CD8-positive, alpha-beta memory T cell (primary cell): ENCODE measurements at places on chromosomes 7 and 10. TPM values are rescaled to one million over a fixed set of nuclear protein-coding genes. Genes with fewer than 3 reads are reported as not detected.
A peak's percentile ranks its signal among the peaks of the same experiment; 100 is the strongest.

DNA sequence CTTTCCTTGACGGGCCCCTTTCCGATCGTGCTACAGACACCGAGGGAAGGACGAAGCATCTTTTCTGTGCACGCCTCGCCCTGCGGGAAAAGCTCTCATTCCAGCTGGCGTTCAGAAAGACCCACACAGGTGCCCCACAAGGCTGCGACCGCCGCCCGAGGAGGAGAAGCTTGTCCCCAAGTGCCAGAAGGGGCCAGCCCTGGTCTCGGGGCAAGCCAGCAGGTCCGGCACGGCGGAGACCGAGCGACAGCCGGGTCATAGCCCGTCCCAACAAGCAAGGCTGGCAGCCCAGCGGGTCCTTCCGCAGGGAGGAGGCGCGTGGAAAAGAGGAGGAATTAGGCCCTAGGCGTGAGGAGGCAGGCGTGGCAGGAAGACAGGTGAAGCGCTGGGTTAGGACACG is 62.7 kb downstream of the TNRC18 start:
- no peak for DNase-seq

DNA sequence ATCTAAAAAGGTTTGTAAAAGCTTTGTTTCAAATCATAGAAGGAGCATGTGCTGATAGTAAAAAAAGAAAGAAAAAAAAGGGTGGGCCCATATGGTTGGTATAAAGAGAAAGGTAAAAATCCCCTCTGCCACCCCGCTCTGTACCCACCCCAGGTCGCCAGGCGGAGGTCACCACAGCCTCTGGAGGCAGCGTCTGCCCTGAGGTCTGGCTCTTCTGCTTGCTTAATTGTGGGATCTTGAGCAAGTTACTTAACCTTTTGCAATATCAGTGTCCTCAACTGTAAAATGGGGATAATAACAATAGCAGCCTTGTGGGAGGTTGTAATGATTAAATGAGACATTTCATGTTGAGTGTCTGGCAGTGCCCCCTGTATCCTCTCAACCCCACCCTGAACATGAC is 10.7 kb upstream of the PCBD1 start:
- DNase-seq: no peak

DNA sequence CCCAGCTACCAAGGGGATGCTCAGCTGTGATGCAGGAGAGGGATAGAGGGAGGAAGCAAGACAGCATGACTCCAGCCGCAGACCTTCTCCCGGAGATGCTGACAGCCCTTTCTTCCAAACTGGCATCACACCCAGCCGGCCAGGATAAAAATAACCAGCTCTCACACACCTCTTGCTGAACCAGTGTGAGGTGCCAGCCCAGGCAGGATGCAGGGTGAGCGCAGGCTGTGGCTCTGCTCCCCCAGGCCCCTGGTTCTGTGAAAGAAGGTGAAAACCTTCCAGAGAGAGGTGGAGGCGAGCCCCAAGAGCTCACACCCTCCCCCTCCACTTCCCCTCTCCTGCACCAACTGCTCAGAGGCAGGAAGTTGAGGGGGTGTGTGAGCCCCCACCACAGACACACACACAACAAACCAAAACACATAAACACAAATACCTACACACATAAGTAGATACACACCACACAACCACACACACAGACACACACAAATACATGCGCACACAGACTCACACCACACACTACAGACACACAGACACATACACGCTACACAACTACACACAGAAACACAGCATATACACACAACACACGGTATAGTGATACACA is 4.0 kb downstream of the GPR15LG start:
- peak; percentile 58 for DNase-seq

GRCh38 chr10:74177140-74177677 is 26.2 kb downstream of the ADK start:
- no peak for DNase-seq

GRCh38 chr10:77229704-77230103 is 407.9 kb downstream of the KCNMA1 start:
- no peak for DNase-seq

GRCh38 chr7:1200045-1200444 is 32.6 kb upstream of the UNCX start:
- DNase-seq: no peak

DNA sequence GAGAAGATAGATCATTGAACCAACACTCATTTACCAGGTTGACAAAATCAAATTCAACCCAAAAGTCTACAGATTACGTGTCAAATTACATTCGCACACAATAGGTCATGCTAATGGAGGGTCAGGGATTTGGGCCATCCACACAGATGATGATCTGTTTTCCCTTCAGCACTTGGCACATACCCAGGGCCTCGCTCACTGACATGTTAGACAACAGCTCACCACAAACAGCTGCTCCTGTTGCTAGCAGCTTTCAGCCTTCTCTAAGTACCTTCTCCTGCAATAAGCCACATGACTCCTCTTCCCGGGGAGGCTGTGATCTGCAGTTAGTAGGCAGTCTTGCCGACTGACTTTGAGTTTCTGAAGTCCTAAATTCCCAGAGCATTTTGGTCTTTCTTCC is 18.4 kb downstream of the NKX2-3 start:
- no peak for DNase-seq

DNA sequence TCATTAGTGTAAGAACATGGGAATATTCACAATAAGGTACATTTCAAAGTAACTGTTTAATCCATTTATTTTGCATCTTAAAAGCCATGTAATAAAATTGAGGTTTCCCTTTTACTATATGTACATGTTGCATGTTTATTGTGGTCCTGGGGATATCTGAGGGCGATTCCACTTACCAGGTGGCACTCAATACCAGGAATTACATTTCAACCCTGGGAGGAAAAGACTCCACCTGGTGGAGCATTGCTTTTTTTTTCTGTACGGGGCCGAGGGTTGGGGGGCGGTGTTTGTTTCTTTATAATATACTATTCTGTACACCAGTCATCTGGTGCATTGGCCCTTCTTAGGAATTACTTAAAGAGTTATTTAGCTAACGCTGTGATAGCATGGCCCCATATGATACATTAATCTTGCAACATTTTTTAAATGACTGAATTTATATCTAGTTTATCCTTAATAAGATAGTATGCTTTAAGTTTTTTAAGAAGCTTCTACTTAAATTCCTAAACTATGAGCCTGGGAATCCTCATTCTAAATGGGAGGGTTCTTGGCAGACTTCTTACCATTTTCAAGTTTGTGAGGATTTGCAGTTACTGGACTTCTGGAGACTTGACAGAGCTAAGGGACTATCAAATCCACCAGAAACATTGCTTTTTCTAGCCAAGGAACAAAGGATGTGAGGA is 7.2 kb upstream of the HGF start:
- DNase-seq: no peak

- DNase-seq: no peak
Observed at GRCh38 chr7:142815134-142815533, 39.7 kb upstream of the EPHB6 start.

BMPER gene
- not detected for total RNA-seq

EPO gene
- total RNA-seq: not detected

RNF32 gene
- 0.20 TPM for total RNA-seq

TAS2R3 gene
- total RNA-seq: 1.0 TPM

HOXA7 gene
- total RNA-seq: not detected
